Stimulated activated CD8-positive, alpha-beta memory T cell treated with anti-CD3 and anti-CD28 coated beads, Interleukin-15, amount 100 ng/mL, for 4 hours (primary cell): ENCODE measurements at places on chromosomes 7 and 10.

- no peak for DNase-seq
These were observed 760 bp downstream of the CBX3 start for GRCh38 chr7:26202019-26202990.

- DNase-seq: no peak
These were observed 282.4 kb downstream of the SORCS3 start for GRCh38 chr10:104923501-104923900.

- no peak for DNase-seq
These were observed 111.7 kb upstream of the STARD3NL start for GRCh38 chr7:38066391-38066790.

- no peak for DNase-seq
These were observed 529.5 kb upstream of the FZD8 start for GRCh38 chr10:36171556-36171952.

DNA sequence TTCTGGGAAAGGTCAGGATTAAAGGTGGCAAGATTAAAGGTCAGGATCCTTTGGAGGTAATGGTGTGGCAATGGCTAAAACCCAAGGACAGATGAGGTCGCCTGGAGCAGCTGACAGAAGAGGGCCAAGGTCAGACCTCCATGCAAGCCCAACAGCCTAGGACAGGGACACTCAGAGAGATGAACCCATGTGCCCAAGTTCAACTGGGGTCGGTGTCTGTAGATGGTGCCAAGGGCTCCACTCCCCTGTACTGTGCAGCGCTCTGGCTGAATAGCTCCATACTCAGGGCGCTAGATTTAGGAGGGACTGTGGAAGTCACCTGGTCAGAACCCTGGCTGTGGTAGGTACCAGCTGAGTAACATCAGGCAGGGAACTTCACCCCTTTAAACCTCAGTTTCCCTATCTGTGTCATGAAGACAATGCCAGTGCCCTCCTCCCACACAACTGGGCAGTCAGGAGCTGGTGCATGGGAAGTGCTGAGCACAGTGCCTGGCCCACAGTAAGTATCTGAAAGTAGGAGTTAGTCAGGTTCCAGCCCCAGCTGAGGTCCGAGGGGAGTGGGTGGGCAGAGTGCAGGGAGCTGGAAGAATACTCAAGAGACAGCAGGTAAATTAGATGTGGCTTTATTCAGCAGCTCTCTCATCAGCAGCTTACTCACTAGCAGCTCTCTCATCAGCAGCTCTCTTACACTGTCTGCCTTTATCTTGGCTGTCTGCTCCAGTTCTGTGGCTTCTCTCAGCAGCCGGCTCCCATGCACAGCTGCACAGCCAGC, 327.1 kb downstream of the GLRX3 start:
- DNase-seq: no peak

DNA sequence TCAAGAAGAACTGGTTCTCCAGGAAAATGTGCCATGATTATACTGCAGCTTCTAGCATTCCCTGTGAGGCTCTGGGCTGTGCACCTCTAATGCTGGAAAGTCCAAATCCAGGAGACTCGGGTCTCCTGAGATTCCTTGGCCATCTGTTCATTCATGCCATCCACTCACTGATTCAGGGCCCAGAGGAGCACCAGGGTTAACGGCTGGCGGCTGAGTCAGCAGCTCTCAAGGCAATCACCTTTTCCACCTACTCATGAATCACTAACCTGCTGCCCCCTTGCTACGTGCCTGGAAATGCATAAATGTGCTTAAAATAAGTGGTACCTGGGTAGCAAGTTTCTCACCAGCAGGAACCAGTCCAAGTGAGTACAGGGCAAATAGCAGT, 132.7 kb downstream of the KCNMA1 start:
- DNase-seq: no peak

GRCh38 chr10:132685101-132685891, 100.7 kb downstream of the NKX6-2 start:
- no peak for DNase-seq

DNA sequence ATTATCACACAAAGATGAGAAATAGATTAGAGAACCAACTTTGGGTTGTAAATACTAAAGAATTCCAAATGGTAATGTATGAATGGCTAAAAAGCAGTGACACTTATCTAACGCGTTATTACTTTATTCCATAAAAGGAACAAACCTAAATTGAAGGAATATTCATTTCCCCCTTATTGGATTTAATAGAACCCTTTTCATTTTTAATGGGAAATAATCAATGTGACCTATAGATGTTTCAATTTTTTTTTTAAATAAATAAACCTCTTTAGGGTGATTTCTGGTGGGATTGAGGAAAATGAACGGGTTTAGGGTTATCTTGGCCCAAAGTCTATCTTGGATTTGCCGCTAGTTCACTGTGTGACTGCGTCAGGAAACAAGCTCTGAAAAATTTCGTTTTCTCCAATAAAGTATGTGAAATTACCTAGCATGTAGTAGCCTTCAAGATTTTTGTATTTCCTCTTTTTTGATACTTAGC, 1.9 kb upstream of the ACBD5 start:
- DNase-seq: no peak

DNA sequence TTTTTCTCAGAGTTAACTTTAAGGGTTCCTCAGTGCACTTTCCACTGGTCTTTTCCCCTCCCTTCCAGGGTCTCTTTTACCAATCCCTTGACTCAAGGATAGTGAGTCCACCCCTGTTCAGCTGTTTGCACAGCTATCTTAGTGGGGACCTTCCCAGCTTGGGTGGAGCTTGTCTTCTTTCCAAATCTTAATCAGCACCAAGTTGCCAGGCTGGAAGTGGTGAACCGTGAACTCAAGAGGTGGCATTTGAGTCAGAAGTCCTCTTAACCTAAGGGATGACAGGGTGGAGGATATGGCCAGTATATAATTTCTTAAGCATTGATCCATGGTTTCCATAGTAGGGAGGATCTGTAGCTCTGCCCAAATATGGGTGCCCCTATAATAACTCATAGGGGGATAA, 25.0 kb downstream of the MAPK8 start:
- no peak for DNase-seq

DNA sequence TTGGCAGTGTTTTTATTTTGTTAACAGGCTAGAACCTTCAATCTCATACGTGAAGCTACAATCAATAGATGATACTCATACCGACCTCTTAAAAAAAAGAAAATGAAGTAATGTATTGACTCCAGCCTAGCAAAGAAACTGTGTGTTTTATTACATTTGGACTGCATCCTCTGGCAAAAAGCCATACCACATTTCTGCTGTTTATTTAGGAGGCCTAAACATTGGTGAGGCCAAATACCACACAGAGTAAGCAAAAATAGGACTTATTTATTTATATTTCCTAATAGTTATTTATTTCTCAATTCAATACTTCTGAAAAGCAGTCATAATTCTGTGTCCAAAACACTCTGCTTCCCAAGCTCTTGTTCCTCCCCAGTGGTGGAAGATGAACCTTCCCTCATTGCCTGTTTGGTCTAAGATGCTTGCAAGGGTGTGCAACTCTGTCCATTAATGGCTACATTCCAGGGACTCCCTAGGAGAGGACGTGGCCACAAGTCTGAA, 398.8 kb upstream of the KLF6 start:
- DNase-seq: no peak

DNA sequence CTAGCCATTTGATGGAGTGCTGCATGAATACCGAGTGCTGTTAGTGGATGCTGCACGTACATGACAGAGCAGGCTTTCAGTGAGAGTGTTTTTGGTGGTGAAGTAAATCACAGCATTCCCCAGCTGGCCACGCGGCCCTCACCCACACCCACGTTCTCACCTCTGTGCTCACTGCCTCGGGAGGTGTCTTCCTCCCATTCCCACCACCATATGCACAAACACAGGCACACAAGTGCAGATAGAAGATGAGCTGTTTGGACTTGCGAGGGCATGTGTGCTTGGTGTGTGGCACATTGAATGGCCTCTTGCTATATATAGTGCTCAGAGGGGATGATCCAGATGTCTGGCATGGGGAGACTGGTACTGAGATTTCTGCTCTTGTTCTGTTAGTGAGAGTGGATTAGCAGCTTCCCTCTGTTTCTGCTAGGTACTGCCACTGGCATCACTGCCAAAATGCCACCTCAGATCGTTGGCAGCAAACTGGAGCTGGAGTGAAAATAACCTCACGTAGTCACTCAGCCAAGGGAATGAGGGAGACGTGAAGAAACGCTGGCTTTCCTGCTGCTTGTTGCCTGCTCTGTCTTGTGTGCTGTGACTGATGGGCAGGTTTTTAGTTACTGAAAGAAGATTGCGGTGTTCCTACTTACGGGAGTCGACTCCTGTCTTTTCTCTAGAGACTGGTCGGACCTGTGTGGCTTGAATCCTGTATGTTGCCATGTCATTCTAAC, 19.1 kb downstream of the DNAJB6 start:
- DNase-seq: no peak

DNA sequence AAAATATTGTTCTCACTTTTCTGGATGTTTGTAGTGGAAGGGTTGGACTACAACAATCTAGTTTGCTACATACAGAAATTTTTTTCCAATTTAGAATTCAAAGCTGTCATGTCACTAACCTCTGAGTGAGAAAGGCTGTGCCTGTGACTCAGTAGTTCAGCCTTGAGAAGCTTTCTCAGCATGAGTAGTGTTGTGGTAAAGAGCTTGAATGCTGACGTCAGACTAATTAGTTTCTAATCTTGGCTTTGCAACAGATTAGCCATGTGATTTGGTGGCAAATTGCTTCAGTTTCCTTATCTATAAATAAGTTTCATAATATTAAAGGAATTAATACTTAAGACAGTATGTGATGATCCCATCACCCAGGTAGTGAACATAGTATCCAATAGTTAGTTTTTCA, 83.8 kb downstream of the ABCA13 start:
- no peak for DNase-seq

DNA sequence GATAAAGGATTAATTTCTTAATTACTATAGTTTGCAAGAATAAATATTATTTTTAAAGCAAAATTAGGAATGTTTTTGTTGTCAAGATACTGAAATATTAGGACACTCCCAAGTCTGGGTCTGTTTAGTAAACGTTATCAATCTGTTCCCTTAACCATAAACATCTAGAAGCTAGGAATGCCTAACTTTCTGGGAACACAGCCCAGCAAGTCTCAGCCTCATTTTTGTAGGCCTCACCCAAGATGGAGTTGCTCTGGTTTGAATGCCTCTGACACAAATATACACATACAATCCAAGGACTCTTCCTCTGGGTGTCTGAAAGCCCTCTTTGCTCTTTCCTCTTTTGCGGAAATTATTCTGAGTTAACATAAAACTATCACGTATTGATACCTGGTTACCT, 487.4 kb upstream of the CELF2 start:
- no peak for DNase-seq

GRCh38 chr7:115133248-115133647, 211.4 kb downstream of the MDFIC start:
- DNase-seq: no peak

DNA sequence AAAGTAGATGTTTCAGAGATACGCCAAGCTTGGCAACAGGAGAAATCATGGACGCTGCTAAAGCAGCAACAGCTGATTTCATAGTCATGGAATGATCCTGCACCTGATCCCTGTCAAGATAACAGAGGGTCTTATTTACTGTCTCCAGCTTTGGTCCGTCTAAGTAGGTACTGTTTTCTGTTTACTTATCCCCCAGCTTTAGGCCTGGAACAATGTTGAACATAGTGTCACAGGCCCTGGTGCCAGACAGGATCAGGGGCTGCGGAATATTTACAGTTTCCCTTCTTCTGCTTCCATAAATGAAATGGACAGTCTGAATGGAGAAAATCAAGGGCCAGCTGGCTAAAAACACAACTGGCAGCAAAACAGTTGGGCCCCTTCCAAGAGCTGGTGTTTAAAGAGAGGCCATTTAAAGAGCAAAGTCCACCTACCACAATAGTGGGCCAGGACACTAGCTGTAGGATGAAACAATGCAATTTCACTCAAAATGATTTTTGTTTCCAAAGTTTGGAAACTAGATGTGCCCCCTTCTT, 2.9 kb downstream of the GPR37 start:
- DNase-seq: no peak

DNA sequence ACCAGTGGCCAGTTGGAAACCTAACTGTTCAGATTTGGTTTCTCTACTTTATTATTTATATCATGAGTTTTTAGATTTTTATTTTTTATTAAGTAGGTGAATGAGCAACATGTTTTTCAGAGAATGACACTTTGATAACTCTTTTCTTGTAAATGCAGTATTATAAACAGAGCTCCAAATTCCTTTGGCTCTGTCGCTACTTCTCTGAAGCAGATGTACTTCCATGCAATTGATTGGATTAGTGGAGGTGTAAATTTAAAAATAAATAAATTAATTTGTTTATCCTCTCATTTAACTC, 34.3 kb upstream of the ICA1 start:
- no peak for DNase-seq
